ENCODE measurements at places on chromosomes 4 and X.

GRCh38 chr4:124469981-124470380 is 242.6 kb downstream of the ANKRD50 start:
- no peak for DNase-seq

DNA sequence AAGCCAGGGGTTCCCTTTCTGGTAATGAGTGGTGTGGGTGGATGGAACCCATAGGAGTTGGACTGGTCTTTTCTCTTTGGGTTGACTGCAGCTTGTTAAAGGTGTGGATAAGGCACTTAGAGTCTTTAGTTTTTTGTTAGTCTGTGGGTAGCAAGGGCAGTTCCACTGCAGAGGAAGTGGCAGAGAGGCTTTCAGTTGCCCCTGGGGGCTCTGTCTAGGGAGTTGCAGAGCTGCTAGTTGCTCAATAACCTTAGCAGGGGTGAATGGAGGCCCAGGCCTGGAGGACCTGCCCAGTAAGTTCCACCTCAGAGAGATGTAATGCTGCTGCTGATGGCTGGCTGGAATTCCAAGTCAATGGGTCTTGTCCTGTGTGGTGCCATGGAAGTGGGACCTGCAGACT is 282.6 kb upstream of the NDST4 start:
- DNase-seq = no peak

- no peak for DNase-seq
Measured at GRCh38 chr4:22391551-22391950, 124.3 kb downstream of the ADGRA3 start.

GRCh38 chrX:66014084-66014483 is 25.8 kb downstream of the VSIG4 start:
- DNase-seq = no peak

DNA sequence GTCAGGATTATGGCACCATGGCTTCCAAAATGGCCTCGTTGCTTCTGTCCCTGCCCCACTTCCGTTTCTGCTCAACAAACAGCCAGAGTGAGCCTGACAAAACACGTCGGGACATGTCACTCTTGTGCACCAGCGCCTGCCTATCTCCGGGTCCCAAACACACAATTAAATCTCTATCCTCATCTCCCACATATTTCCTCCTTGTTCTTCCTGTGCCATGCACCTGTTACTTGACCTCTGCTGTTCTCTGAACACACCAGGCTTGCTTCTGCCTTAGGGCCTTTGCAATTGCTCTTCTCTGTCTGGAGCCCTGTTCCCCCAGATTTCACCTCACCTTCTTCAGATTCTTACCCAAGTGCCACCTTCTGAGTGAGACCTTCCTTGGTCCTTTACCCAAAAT is 12.7 kb upstream of the CD38 start:
- DNase-seq = no peak
